ENCODE measurements at places on chromosomes 16 and 17.

DNA sequence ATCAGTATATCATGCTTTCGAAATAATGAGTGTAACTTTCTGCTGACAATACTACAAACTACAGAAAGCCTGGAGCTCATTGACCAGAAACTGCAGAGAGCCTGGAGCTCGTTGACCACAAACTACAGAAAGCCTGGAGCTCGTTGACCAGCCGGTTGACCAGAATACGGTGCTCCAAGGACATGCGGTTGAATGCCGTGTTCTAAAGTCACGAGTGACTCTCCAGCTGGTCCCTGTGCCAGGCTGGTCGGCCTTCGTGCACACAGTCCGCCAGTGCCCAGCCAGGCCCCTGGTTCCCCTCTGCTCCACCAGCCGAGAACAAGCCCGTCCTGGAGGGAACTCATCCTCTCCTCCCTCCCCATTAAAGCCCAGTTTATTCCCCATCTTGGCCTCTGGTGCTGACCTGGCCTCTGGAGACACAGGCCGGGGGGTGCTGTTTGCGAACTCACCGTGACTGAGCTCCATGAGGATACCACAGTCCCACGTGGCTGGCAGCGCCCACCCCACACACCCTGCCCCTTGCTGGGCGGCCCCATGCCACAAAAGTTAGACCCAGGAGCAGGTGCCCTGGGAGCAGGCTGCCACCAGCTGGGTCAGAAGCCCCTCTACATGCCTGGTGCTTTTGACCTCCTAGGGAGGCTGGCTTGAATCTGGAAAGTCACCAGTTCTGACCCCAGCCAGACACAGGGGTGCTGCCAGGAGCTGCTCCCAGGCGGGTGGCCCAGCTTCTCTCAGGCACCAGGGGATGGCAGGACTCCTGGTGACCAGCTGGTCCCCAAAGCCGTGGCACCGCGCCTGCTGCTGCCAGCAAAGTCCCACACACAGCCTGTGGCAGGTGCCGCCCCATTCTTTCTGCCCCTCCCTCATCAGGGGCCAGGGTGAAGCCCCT lies 15.5 kb upstream of the CDH15 start:
- DNase-seq = no peak

GRCh38 chr16:75256059-75256571 lies 4.7 kb upstream of the BCAR1 start:
- DNase-seq = no peak

DNA sequence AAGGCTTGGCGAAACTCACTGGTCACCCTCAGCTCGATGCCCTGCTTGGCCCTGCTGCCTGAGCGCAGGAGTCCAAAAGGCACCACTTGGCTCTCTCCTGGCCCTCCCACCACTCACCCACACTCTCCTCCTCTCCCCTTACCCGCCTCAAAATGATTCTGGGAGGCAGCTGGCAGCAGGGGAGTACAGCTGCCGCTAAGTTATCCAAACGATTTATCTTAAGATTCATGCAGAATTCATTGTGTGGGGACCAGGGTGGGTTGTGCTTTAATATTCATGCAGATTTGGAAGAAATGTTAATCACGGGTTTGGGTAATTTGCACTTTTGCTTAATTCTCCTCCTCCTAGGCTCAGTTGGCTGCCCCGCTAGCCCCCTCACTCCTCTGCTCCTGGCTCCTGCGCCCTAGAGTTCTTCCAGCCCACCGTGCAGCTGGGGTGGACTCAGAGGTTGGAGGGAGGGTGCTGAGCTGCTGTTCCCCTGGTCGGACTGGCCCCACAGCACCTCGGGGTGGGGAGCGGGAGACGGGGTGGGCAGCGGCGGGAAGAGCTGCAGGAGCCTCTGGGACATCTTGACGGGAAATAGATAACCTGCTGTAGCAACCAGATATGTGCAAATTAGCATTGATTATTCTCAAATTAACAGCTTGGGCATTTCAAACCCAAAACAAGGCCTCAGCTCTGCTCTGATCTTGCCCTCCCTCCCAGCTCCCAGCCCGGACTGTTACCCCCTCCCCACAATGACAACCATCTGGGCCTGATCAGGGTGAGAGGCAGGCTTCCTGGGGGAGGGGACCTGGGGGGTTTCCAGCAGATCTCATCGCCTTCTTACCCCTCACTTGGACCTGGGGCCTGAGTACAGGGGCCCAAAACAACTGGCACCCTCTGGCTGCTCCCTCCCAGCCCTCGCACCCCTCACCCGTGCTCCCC lies 122.6 kb upstream of the RPL38 start:
- no peak for DNase-seq

- DNase-seq = peak; percentile 32
Measured at GRCh38 chr17:50177983-50178834, 12.4 kb downstream of the SGCA start.

DNA sequence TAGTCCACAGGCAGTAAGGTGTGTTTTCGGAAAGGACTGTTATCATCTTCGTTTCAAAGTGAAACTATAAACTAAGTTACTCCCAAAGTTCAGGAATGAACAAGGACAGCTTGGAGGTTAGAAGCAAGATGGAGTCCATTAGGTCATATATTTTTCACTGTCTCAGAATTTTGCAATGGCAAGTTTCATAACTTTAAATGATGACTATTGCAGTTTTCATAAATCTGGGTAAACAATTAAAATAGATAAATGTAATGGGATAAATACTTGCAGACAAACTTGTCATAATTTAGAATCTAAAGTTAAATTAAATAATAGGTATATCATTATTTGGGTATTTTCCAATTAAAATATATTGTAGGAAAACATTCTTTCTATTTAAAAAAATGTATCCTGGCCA lies 14.7 kb upstream of the TRIM25 start:
- DNase-seq = no peak

DNA sequence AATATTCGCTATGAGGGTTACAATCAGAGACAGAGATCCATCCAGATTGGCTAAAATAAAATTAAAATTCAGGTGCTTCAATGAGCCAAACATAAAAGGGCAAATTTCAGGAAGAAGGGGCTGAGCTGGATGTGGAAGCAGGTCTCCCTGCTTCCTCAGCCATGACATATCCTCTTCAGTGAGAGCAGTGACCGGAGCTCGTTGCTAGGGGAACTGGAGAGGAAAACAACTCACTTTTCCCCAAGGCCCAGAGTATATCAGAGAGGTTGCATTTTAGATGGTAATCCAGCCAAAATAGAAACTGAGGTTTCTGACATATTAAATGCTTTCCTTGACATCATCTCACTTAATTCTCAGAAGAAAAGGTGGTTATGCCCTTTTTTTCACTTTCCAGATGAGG lies 503.5 kb downstream of the HS3ST4 start:
- DNase-seq = no peak

DNA sequence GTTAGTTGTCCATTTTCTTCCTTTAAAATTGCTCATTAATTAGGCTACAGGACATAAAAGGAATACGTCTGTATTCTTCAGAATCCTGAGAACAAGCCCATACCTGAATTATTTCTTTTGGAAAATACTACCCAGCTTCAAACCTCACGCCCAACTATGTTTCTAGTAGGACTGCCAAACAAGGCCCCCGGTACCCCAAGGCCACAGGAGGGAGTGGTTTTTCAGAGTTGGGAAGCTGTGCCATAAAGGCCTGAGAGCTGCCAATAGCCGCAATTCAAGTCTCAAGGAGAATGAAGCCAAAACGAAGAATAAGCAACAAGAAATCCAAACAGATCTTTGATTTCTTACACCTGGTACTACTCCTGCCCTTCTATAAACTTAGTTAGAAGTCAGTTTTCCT lies 48.3 kb downstream of the UBE2G1 start:
- DNase-seq = no peak

DNA sequence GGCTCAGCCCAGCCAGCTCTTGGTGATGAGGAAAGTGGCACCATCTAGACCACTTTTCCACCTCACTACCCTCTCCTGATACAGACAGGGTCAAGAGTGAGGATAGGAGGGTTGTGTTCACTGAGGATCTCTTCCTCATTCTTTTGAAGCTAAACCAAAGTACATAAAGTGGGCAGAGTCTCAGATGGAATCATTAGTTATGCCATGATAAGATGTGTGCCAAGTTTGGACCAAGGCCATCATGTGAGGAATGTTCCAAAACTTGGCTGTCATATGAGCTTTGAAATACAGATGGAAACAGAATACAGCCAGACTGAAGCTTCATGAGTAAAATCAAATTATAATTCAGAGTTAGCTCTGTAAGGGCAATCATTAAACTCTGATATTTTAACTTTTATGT lies 37.2 kb downstream of the ACSM1 start:
- no peak for DNase-seq

All from T-helper 2 cell (primary cell).